ENCODE measurements at places on chromosomes 11 and 22. TPM values are rescaled to one million over a fixed set of nuclear protein-coding genes. Genes with fewer than 3 reads are reported as not detected.

MIOX gene
- polyA plus RNA-seq: 0.08 TPM

KDM4E gene
- polyA plus RNA-seq: 0.23 TPM

DTX4 gene
- polyA plus RNA-seq: 69.1 TPM

GLYAT gene
- 0.18 TPM for polyA plus RNA-seq

YAP1 gene
- 340 TPM for polyA plus RNA-seq

MYOD1 gene
- polyA plus RNA-seq: 3.6 TPM

- no peak for DNase-seq
Measured at GRCh38 chr22:24337894-24338645, 67.4 kb downstream of the SPECC1L start.

- no peak for DNase-seq
Measured at GRCh38 chr11:13338427-13339069, 61.0 kb downstream of the BMAL1 start.

- DNase-seq: no peak
Measured at GRCh38 chr11:82195283-82195682, 538.4 kb downstream of the FAM181B start.

GRCh38 chr22:26453812-26454500 is 24.9 kb downstream of the ASPHD2 start:
- no peak for DNase-seq

DNA sequence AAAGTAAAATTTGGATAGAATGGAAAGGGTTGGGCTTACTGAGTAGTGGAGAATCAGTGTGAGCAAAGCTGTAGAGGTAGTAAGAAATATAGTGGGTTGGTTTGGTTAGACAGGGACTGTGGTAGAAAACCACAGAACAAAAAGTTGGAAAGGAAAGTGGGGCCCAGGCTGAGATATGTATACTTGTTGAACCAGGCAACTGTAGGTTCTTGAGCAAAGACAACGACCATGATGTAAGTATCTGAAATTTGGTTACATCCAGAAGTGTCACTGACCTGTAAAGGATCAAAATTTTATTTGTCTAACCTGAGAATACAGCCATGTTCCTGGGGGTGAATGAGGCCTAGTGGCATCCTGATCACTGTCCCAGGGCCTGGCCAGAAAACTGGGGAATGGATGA is 114.1 kb downstream of the STIM1 start:
- DNase-seq: no peak

DNA sequence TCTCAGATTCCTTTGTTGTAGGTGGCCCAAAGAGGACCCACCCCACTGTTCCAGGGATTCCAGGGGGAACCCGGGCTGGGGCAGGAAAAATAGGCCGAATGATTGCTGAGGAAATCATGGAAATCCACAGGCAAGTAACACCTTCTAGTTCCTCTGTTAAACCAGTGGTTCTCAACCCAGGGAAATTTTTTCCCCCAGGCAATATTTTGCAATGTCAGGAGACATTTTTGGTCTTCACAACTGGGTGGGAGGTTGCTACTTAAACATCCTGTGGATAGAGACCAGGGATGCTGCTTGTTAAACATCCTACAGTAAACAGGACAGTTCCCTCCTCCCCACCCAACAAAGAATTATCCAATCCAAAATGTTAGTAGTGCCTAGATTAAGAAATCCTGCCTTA is 84.7 kb downstream of the BTBD10 start:
- no peak for DNase-seq

DNA sequence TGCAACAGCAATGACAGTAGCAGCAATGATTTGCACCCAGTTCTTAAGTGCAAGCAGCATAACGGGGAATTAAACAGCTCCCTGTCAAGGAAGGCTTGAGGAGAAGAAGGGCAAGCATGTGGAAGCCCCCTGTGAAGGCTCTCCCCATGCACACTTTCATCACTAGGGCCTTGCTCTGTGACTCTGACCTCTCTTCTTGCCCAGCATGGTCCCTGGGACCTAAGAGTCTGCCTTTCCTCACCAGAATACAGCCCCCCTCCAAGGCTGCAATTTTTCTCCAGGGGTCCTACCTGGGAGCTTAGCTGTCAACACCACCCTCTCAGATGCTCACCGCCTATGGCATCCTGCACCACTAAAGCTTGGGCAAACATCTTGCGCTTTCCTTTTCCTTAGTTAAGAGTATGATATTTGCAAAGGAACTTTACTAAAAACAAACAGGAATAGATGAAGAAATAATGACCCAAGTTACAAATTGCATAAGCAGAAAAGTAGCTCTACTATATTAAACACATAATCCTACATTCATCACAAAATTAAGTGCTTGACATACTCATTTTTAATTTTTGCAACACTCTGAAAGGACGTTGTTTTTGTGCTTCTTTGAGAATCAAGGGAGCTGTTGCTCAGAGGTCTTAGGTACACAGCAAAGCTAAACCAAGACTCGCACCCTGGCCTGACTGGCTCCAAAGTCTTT is 187.6 kb downstream of the ADAMTS15 start:
- DNase-seq: no peak

GRCh38 chr11:126753990-126754389 is 246.6 kb downstream of the KIRREL3 start:
- DNase-seq: no peak

- DNase-seq: no peak
Measured at GRCh38 chr11:59011655-59012397, 72.5 kb downstream of the GLYATL1 start.

DNA sequence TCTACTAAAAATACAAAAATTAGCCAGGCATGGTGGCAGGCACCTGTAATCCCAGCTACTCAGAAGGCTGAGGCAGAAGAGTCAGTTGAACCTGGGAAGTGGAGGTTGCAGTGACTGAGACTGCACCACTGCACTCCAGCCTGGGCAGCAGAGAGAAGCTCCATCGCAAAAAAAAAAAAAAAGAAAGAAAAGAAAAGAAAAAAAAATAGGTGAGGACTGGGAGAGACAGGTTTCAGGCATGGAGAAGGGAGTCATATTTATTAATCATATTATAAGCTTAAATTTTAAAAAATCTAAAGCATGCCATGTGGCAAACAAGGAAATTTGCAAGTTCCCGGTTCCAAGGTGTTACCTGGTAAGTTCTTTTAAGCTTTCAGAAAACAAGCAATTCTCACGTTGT is at the start of gene APOL5:
APOL5 (plus strand) TSS at position 301 of the 400 bp plus-strand sequence; CDS start at position 301, 0 bp downstream.
- no peak for DNase-seq

GRCh38 chr11:125235071-125235471 is 70.5 kb downstream of the PKNOX2 start:
- no peak for DNase-seq

GRCh38 chr11:107719073-107719472 is 7.2 kb upstream of the SLN start:
- DNase-seq: no peak

DNA sequence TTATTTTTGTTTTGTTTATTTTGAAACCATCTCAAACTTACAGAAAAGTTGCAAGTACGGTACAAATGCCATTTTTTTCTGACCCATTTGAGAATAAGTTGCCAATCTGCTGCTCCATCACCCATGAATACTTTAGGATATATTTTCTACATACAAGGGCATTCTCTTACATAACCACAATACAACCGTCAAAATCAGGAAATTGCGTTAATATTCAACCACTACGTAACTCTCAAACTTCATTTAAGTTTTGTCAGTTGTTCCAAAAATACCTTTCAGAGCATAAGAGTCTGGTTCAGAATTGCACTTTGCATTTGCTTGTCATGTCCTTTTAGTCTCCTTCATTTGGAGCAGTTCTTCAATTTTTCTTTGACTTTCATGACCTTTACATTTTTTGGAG is 194.3 kb upstream of the BDNF start:
- DNase-seq: no peak

Data from right lung (tissue), 10 donors.